ENCODE measurements at places on chromosomes 6 and 20.

- DNase-seq, result no peak
These were observed 46.8 kb downstream of the PLN start for GRCh38 chr6:118594877-118595276.

- no peak for DNase-seq
These were observed 90.9 kb upstream of the LGSN start for GRCh38 chr6:63410435-63411426.

DNA sequence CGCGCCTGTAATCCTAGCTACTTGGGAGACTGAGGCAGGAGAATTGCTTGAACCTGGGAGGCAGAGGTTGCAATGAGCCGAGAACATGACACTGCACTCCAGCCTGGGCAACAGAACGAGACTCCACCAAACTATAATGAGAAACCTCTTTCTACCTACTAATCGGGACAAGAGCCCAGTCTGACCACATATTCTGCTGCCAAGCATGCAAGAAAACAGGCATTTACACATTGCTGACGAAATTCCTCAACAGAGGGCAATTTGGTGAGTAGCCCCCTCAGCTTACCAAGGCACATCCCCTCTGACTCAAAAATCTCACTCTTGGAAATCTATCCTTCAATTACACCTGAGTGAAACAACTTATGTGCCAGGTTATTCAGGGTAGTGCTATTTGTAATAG lies 81.2 kb downstream of the SLC23A2 start:
- no peak for DNase-seq

DNA sequence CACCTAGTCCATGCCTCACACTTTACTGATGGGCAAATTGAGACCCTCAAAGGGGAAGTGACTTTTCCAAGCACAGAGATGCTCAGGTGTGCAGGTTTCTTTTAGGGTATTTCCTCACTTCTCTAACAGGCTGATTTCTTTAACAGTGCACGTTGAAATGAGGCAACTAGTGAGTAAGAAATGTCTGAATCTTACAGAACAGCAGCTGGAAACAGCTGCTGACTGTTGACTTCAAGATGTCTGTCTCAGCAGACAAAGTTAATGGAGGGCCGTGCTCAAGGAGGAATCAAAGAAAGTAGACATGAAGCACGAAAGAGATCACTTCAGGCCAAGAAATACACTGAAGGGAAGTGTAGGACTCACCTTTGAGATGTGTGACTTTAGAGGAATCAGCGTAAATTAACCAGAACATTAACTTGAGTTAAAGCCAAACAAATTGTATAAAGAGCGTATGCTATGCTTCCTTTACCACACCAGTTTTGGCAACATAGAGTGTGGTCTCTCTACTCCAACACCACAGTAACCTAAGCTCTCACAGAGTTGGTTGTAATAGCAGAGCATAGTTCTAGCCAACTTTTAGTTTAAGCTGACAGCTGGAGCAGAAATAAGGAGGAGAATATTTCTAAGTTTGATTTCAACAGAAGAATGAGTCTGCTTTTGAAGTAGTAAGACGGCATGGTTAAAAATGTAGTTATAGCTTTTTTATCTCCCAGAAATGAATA lies 60.9 kb downstream of the SAMD3 start:
- DNase-seq, result no peak

DNA sequence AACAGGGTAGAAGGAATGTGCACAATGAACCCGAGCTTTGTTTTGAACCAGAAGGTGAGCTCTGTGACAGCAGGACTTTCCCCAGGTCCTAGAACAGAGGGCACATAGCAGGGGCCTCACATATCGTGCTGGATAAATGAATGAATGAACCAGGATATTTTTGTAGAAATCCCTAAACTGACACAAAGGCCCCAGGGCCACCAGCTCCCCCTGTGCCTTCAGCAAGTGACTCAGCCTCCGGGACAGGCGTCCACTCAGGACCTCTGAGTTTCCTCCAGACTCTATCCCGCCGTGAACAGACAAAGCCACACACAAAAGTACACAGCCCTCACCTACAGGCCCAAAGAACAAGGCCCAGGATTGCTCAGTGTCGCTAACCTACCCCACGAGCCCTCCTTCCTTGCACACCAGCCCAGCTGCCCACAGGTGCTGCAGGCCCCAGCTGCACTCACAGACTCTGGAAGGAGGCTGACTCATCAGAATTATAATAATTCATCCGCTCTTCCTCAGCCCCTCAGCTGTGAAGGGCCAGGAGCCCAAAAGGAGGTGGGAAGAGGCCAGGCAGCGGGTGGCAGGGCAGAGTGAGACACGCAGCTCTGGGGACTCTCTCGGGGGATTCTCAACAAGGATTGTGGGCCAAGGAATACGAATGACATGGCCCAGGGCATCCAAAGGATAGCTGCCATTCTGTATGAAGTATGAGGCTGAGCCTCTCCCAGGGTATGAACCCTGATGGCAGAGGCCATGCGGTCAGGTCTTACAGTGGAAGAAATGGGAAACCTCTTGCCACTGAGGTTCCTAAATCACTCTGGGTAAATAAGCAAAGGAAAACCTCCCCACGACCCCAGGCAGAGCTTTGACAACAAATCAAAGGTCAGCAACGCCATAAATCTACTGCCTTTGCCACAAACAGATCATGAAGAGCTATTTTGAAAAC lies 40.9 kb downstream of the SUMO4 start:
- no peak for DNase-seq

DNA sequence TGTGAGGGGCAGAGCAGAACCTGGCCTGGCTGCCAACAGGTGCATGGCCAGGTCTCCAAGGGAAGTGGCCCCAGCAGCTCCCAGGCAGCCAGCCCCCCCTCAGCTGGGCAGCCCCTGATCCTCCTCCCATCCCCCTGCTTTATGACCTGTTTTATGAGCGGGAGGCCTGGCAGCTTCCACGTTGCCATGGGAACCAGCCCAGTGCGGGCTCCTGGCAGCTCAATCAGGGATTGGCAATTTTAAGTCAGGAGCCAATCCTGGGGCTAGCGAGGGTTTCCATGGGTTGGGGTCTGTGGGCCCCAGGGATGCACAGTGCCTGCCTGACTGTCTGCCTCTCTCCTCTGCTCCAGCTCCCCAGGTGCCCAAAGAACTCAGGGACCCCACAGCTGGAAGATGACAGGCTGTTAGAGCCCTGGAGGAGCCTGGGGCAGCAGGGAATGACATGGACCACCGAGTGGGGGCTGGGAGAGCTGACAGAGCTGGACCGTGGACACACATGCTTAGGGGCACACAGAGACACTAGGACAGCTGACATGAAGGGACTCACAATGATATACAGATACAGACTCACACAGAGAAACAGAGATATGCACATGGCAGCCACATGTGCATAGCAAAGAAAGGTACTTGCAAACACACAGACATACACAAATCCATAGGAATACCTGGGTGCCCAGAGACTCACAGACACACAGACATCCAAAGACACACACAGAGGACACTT lies 56.5 kb upstream of the SIRPA start:
- no peak for DNase-seq

DNA sequence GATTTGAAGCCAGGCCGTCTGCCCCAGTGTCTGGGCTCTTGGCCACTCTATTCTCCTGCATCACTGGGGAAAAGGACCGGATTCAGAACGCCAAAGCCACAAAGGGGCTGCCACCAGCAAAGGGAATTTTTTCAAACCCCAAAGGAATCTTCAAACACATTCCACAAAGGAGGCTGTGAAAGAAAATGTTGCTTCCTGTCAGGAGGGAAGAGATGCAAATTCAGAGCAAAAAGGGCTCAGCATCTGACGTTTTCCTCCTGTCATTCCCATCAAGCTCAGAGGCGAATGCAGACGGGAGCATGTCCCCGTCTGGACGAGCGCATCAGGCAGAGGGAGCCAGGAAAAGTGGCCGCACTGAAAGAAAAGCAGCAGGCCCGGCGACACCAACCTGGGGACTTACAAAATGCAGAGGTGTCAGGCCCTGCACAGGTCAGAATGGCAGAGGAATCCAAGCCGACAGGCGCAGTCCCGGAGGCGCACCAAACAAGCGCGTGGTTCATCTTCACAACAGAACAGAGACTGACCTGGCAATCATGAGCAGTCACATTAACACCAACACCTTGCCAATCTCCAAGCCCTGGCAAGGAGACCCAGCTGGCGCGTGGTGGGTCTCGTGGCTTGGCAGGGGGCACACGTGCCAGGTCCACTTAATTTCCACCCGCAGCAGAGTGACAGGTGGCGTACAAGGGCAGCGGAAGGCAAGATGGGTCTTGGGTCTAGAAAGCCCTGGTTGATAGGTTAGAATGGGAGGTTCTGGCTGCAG lies 62.8 kb downstream of the GRM4 start:
- no peak for DNase-seq

- no peak for DNase-seq
These were observed 175.7 kb downstream of the VEGFA start for GRCh38 chr6:43945768-43946080.

DNA sequence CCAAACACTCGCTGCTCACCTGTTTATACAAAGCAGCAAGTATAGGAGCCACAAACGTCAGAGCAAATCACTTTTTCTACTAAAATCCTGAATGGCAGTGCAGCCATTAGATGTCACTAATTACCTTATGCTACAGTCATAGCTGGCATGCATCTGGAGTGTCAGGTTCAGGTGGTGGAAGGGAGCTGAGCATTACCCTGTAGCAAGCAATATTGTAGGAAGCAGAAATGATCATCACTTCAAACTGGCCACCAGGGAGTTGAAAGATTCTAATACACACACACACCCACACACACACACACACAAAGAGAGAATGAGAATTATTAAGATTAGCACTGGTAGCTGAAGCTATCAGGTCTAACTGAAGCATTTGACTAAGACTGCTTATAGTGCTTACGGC lies 75.8 kb downstream of the EFHC1 start:
- no peak for DNase-seq

DNA sequence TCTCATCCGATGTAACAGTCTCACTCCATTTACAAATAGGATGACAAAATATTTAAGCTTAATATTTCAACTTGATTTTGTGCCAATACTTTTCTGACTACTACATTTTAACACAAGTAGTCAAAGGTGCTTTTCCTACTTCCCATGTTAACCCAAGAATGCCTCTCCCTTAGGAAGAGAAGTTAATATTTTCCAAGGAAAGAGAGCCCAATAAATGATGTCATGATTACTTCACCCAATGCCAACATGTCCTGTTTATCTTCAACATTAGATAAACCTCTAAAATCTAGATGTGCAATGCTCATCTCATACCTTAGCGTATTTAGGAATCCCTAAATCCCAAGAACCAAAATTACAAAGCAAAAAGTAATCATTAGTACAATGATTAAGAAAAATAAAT lies 156.7 kb upstream of the TENT5A start:
- no peak for DNase-seq

- no peak for DNase-seq
These were observed 17.1 kb downstream of the NAPB start for GRCh38 chr20:23404196-23404595.

GRCh38 chr20:61924211-61924857 lies 141.3 kb downstream of the TAF4 start:
- no peak for DNase-seq

GRCh38 chr6:78489874-78490273 lies 377.5 kb upstream of the IRAK1BP1 start:
- no peak for DNase-seq

DNA sequence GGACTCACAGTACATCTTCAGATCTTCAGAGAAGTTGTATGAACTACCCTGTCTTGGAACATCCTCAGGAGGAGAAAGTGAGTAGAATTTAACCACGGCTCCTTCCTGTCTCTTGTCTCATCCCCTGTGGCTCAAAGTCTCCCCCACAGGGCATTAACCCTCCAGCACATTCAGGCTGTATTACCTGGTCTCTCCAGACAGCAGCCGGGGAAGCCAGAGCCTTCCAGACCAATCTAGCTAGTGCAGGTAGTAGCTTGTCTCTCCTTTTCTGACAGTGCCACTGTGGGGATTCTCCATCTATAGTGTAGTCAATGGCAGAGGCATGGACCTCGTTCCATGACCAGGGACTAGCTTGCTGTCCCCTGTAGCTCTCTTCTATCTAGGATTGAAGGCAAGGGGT lies 16.9 kb upstream of the ELMO2 start:
- no peak for DNase-seq

- DNase-seq, result no peak
These were observed 246.9 kb downstream of the UBE3D start for GRCh38 chr6:82818727-82819126.

- no peak for DNase-seq
These were observed 229.3 kb downstream of the FARS2 start for GRCh38 chr6:5490501-5491069.

- DNase-seq, result no peak
These were observed 25.4 kb upstream of the KCNB1 start for GRCh38 chr20:49507741-49508434.

DNA sequence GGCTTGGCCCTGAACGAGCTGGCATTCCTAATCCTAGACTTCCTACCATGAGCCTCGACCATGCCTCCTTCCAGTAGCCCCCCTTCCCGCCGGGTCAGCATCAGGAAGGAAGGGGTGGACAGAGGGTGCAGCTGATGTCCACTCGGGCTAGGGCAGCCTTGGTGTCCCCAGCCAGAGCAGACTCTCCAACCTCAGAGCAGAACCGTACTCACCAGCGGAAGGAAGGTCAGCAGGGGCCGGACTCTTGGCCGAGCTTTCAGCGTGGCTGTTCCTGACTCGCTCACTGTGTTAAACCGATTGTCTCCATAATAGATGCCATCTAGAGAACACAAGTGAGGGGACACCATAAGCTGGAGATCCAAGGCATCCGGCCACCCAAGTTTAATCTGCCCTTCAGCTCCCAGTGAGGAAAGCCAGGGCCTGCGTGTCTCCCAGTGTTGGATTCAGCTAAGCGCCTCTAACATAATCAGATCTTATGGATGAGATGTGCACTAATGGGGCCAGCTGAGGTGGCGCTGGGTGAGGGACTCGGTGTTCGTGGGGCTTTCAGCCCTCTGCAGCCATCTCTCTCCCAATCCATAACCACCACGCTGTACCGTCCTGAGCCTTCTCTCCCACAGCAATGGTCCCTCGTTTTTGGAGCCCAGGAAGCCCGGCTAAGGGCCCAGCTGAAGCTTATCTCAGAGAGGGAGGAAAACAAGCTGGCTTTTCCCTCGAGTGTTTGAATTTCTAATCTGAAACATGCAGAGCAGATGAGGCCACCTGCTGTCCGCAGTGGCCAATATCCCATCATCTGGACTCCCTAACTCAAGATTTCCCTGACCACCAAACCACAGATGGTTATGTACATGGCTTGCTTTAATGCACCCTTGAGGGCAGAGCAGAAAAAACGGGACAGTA lies 13.7 kb downstream of the C6orf132 start:
- no peak for DNase-seq

DNA sequence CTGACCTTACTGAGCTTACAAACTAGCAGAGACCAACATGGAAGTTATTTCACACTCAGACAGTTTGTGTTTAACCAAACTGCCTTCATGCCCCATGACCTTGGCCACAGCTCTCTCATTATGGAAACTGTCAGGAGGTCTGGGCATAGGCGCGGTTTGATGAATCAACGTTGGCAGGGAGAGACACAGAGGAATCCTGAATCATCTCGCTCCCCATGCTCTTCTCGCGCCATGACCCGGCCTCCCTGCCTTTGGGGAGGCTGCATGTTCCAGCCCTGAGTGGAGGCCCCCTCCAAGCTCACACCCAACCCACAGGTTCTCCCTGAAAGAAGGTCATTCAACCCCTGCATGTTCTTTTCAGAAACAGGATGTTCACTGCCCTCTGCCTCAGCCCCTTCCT lies 15.9 kb upstream of the GDAP1L1 start:
- DNase-seq, result no peak

- DNase-seq, result no peak
These were observed 89.0 kb downstream of the EDN1 start for GRCh38 chr6:12379181-12379580.
